CD4-positive, alpha-beta T cell treated with Interleukin-4 for 4 hours (primary cell): ENCODE measurements at places on chromosomes 12 and 14.

DNA sequence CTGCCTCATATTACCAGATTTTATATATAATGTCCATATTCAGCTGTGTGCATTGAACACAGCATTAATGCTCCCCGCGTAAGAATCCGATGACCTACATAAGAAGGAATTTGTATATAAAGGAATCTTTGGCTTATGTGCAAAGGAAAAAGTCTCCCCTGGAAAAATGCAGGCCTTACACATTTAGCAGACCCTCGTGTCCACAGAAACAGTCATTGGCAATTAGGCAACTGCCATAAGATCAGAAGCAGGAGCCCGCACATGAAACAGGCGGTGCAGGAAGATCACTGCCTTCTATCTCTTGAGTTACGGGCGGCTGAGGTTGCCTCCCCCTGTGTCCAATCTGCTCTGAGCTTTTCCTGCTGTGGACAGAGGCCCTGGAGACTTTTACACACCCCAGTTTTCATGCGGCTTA lies 63.2 kb upstream of the RFX4 start:
- no peak for DNase-seq

DNA sequence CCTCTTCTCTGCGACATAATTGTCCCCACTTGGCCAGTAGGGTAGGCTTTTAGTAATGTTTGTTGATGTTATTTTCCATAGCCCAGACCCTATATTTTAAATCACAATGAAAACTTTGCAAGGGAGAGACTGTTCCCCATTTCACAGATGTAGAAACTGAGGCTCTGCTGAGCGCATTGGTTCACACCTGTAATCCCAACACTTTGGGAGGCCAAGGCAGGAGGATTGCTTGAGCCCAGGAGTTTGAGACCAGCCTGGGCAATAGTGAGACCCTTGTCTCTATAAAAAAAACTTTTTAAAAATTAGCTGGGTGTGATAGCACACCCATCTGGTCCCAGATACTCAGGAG lies 114.8 kb downstream of the DIP2B start:
- DNase-seq: no peak

DNA sequence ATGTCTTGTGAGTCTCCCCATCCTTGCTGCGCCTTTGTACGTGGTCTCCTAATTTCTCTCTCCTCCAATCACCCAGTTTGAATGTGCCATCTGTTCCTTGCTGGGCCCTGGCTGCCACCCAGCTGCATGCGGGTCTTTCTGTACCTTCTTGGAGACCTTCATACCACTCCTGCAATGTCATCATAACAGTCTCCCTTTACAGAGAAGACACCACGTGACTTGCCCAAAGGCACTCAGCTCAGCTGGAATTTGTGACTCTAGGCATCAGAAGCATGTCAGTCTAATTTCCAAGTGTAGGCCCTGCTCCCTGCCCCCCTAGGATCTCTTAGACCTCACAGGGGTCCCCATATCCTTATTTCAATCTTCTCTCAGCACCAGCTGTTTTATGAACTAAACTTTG lies 284.2 kb downstream of the TTC8 start:
- DNase-seq: no peak

DNA sequence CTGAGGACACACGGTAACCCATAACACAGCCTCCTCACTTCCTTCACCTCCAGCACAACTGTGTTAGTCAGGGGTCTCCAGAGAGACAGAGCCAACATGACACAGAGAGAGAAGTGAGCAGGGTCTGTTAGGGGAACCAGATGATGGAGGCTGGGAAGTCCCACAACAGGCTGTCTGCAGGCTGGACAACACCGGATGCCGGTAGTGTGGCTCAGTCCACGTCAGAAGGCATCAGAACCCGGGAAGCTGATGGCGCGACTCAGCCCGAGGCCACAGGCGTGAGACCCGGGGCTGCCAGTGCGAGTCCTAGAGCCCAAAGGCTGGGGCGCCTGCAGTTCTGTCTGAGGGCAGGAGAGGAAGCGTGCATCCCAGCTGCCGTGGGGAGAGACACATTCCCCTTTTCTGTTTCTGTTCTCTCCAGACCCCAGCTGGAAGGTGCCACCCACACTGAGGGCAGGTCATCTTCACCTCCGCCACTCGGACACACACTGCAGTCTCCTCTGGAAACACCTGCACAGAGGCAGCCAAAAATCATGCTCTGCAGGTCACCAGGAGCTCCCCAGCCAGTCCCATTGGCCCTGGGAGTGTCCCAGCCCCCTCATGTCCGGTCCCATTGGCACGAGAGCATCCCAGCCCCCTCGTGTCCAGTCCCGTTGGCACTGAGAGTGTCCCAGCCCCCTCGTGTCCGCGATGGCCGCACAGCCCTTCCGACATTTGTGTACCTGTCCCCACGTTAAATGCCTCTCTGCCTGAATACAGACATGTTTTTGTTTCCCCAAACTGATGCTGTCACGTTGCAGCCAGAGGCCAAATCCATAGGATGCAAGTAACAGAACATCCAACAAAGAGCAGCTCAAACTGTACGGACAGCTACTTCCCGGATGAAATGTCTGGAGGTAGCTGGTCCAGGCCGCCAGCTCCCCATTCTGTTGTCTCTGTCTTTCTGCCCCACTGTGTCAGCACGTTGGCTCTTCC lies 7.9 kb upstream of the FBRSL1 start:
- no peak for DNase-seq

DNA sequence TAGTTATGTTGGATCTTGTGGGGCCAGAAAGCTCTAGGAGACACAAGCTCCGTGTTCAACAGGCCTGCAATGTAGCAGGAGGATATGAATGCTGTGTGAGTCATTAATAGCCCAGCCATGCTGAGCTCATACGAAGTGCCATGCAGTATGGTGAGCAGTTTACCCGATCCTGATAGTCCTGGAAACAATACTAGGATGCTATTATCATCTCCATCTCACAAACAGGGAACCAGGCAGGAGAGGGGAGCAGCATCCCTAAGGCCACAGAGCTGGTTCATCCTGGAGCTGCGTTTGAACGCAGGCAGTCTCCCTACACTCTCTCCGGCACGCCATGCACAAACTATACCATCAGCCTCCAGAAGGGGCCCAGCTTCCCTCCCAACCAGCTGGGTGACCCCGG lies 20.5 kb downstream of the TTC7B start:
- DNase-seq: no peak

GRCh38 chr14:90743425-90743824 lies 72.8 kb downstream of the TTC7B start:
- DNase-seq: no peak

- DNase-seq: peak; percentile 56
Measured at GRCh38 chr12:51009056-51009440, 17.1 kb downstream of the SLC11A2 start.

GRCh38 chr12:14775636-14775980 lies 27.7 kb downstream of the WBP11 start:
- no peak for DNase-seq

- DNase-seq: no peak
Measured at GRCh38 chr12:7782055-7782454, 7.1 kb upstream of the NANOG start.

DNA sequence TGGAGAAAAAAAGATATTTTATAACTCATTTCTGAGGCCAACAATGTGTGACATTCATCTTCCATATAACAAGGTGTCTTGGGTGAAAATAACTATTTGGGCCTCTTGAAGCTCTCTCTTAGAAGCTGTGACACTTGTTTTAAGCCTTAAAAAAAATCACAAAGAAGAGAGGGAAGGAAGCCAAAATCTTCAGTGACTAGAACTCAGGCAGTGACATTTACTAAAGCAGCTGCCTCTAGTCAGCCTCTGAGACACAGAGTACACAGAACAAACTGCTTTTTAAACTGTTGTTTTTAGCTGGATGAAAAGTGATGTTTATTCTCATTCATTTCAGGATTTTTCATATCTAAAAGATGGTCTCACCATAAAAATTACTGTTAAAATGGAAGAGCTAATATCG lies 793.6 kb downstream of the GALC start:
- no peak for DNase-seq

DNA sequence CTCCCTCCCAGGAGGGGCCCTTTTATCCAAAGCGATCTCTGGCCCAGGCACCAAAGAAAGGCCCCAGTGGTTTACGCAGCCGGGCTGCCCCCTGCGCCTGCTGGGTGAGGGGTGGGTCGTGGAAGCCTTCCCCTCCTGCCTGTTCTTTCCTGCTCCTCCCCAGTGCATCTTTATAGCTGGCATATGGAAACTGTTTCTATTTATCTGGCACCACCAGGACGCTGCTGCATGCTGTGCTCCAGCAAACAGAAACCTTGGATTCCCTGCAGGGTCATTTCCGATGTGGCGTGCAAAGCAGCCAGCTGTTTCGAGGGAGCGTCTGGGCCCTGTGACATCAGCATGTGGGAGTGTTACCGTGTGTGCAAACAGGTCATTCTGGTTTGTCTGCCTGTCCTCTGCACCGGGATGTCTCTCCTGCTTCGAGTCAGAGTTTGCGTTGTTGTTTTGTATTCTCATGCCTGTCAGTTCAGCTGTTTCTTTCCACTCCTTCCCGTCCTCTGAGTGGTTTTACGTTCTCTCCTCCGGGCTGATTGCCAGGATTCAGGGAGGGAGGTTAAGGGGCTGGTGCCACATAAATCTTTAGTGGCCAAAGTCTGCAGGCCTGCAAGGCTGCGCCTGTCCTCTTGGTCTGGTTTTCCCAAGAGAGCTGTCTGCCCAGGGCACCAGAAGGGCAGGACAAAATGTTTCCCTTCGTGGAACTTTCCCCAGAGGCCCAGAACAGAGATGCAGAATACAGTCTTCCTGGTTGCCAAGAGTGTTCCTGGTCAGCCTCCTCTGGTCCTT lies 24.6 kb downstream of the TPCN1 start:
- no peak for DNase-seq

DNA sequence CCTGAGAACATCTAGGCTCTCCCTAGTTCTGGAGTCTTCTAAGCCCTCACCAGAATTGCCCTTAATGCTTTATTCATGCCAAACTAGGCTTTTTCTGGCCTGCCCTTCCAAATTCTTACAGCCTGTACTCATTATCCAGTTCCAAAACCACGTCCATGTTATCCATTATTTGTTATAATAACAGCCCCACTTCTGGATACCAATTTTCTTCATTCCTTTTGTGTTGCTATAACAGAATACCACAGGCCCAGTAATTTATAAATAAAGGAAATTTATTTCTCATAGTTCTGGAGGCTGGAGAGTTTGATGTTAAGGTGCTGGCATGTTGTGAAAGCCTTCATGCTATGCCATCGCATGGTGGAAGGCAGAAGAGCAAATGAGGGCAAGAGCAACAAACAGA lies 68.0 kb upstream of the AMIGO2 start:
- no peak for DNase-seq

DNA sequence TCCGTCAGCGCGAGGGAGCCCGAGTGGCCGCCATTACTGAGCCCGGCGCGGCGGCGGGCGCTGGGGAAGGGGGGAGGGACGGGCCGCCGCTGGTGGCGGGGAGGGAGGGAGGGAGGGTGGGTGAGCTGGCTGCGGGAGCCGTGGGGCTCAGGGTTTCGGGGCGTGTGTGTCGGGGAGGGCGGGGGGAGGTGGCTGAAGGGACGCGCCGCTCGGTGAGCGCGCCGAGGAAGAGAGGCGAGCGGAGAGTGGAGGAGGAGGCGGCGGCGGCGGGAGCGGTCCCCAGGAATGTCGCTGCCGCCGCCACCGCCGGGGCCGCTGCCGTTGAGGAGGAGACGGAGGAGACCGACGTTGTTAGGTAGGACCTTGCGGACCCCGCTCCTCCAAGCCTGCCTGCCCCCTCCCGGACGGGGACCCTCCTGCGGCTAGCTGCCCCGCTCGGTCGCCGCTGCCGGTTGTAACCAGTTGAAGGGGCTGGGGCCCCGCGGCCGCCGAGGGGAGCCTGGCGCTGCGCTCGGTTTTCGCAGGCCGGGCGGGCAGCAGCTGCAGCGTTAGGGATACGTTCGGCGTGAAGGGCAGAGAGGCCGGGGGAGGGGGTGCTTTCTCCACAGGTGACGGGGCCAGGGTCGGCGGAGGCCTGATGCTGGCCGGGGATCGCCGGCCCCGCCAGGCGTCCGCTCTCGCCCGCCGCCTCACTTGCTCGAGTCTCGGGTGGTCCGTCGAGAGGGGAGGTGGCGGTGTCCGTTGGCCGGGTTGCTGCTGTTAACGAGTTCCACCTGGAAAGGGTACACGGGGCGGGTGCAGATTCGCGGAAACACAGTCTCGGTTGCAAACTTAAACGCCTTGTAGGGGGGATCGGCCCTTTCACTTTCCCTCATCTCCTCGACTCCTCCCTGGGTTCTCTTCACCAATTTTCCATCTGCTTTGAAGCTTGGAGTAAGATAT lies at the start of gene ARHGAP5:
Gene ARHGAP5, plus strand, starts transcription at position 224 of the 942 bp plus-strand sequence. CDS start 13,366 bp downstream, outside the sequence.
- DNase-seq: peak; percentile 78

GRCh38 chr12:73906757-73907156 lies 630.9 kb upstream of the ATXN7L3B start:
- DNase-seq: no peak

GRCh38 chr12:29672580-29672979 lies 111.2 kb downstream of the TMTC1 start:
- DNase-seq: no peak

GRCh38 chr12:52837781-52838608 lies 3.9 kb upstream of the KRT79 start:
- no peak for DNase-seq

DNA sequence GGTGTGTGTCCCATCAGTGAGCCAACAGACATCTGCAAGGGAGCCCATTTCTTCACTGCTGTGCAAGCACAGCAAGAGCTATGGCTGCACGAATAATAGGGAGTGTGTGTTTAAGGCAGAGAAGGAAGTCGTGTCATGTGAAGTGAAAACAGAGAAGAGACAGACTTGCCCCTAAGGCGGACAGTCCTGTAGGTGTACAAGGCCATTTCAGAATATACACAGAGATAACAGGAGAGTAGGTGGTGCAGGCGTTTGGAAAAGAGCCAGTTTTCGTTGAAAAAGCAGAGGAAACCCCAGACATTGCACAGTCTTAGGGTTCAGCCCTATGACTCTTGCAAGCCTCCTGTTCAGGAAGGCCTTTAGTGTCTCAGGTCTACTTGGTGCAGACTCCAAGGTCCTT lies 46.3 kb upstream of the RNU6-8 start:
- no peak for DNase-seq

DNA sequence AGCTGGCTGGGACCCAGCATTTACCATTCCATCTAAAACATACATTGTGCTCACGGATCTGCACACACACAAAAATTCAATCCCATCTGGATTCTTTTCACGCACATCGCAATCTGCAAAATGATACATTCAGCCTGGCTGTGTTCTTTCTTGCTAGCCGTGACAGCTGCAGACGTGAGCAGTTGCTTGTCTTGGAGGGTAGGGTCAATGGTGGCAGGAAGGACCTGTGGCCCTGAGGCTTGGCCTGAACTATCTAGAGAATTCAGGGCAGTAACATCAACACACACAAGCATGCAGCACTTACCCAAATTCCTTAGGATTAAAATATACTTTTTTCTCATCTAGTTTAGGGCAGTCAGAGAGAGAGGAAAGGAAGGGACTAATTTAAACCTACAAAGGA lies 72.0 kb downstream of the DICER1 start:
- no peak for DNase-seq
